ENCODE measurements at places on chromosomes 7 and 10.

GRCh38 chr7:8382004-8382730 is 51.2 kb upstream of the NXPH1 start:
- no peak for DNase-seq

- DNase-seq = no peak
These were observed 1.0 kb upstream of the KIAA1549 start for GRCh38 chr7:138982204-138982623.

DNA sequence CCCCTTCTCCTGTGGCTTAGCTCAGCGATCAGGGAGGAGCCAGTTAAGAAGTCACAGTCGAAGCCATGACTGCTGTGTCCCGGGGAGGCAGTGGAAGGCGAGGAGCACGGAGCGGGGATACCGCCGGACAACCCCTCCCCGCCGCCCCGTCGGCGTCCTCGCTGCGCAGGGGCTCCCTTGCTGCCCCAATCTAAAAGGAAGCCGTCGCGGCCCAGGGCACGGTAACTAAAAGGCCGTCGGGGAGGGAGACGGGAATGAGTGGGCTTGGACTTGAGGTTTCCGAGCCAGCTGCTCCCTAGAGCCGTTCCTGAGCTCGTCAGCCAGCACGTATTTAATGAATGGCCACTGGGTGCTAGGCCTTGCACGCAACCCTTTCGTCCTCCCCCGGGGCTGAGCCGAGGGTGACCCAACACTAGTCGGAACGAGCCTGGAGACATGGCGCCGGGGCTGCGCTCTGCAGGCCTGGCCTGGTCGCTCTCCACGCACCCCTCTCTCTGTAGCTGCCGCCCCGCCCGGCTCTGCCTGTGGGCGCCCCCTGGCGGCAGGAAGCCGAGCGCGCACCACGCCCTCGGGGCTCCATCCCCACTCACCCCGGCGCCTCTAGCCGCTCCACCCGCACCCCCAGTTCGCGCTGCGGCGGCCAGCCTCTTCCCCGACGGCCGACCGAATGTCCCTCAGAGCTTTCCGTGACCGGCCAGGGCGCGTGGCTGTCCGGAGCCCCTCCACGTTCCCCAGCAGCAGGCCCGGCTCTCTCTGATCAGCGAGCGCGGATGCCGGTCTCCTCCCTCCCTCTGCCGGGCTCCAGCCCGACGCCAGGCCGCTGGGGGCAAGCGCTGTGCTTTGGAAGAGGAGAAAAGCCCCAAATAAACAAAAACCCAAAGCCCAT is 29.3 kb upstream of the KCNK18 start:
- DNase-seq = peak; percentile 88

- DNase-seq = no peak
These were observed 28.0 kb downstream of the SEPTIN7 start for GRCh38 chr7:35828817-35829216.

- DNase-seq = no peak
These were observed 311.1 kb upstream of the ADARB2 start for GRCh38 chr10:2048337-2048973.

DNA sequence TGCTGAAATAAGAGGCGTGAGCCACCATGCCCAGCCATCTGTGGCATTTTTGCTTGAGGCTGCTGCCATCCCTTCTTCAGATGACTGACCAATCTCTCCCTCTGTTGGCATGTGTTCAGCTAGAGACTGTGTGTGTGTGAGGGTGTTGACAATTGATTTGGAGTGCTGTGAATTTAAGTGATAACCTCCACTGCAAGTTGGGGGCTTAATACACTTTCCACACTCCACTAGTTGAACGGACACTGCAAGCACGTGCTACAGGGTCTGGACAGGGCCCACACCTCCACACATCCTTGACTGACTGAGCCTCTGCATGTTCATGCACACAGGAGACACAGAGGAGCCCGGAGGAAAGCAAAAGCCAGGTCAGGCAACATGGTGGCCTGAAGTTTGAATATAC is 51.3 kb downstream of the BRAF start:
- DNase-seq = no peak

- no peak for DNase-seq
These were observed 36.8 kb downstream of the CTBP2 start for GRCh38 chr10:125123476-125124114.

DNA sequence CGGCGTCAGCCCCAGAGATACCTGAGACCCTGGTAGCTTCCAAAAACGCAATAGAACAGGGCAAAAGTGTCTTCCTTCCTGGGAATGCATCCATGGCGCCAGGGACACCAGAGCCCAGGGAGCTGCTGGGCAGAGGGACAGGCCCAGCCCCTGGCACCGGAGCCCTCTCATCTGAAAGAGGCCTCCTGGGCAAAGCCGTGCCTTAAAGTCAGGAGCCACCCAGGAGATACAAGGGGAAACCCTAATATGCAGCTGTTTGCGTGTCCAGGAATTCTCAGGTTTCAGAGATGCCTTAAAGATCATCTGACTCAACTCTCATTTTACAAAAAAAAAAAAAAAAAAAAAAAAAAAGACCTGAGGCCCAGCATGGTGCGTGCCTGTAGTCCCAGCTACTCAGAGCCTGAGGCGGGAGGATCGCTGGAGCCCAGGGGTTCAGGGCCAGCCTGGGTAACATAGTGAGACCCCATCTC is 28.0 kb downstream of the NUDT1 start:
- no peak for DNase-seq

DNA sequence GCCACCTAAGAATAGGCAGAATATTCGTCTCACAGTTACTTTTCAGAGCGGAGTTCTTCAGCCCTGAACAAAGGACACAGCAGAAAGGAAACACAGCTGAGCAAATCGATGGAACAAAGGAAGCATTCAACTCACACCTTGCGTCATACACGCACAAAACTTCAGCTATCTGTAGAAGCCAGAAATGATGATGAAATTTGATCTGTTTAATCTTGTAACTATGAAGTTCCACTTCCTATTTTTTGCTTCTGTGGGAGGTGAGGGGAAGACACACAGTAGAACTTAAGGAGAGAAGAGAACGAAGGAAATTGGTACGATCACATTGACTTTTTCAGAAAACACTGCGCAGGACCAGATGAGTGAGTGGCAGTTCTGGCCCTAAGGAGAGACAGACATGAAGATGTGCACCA is 26.2 kb downstream of the FAM171A1 start:
- no peak for DNase-seq

GRCh38 chr7:156527458-156527890 is 113.1 kb upstream of the RNF32 start:
- DNase-seq = no peak

DNA sequence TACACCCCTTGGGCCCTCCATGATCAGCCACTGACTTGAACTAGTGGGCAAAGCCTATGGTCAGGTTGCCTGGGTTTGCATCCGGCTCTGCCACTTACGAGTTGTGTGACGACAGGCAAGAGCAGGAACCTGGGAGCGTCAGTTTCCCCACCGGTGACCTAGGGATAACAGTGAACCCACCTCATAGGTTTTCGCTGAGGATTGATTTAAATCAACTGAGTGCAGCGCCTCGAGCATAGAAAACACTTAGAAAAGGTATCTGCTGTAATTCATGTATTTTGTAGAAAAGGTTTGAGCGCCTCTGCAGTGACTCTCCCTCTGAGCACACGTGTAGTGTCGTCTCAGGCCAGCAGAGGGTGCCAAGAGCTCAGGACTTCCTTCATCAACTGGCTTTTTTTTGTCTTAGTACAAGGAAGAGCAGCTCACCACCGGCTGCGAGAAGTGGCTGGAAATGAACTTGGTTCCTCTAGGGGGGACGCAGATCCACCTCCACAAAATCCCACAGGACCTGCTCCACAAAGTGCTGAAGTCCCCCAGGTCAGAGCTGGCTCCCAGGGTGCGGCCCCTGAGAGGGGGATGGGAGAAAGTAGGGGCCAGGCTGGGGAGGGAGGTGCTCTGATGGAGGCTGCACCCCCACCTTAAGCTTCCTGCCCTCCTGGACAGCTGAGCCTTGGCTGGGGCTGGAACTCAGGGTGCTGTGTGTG is 27.7 kb downstream of the BTBD16 start:
- peak; percentile 79 for DNase-seq

GRCh38 chr7:14745076-14745475 is 157.5 kb downstream of the DGKB start:
- DNase-seq = no peak

DNA sequence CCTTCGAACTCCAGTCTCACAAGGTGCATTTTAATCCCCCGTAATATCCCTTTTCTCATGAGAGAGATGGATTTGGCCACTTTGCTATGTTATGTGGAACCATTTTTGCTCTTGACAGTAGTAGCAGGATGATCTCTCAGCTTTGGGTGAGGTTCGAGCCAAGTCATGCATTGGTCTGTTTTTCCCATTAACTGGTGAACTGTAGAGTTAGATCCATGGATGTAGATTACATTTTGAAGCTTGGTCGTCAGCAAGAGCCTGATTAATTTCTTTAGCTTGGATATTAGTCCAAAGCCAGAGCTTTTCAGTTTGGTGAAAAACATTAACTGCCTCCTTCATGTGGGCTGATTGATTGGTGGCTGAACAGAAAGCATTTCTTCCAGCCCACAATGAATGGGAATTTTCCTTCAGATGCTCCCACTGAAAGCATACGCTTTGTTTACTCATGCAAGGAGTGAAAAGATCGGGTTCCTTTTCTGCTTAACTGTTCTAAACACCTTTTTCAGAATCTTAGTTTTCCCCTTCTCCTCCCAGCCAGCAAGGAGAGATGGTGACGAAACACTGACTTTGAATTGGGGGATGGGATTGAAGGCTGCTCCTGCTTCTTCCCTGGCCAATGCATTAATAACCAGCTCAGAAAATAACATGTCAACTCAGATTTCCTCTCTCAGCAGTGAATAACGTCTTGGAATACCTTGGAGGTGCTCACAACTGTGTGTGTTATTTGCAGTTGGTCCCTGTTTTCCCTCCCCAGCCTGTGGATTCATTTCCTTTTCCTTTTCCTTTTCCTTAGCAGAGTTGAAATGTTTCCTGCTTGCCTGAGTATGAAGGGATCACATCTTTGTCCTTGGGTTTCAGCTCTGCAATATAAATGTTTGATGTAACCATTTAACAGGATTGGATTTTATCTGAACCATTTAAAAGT is 351.8 kb upstream of the FZD8 start:
- no peak for DNase-seq

DNA sequence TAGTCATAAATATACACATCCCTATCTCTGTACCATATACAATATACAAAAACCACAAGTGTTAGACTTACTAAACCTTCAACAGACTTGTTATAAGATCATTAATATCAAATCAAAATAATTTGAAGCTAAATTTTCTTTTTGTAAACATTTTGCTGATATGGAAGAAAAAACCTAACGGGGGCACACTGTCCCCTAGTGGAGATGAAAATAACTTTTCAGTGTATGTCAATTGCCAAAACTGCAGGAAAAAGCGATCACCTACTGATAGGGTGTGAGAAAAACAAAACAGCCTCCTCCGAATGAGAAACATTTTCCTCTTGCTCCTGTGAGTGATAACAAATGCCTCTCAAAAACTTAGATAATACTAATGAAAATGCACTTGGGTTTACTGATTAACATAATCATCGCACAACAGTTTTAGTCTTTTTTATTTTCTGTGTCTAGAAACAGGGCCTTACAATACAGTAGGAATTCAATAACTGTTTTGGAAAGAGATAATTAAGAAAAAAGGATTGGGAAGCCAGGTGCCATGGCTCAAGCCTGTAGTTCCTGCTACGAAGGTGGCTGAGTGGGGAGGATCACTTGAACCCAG is 322.7 kb downstream of the CRPPA start:
- no peak for DNase-seq

DNA sequence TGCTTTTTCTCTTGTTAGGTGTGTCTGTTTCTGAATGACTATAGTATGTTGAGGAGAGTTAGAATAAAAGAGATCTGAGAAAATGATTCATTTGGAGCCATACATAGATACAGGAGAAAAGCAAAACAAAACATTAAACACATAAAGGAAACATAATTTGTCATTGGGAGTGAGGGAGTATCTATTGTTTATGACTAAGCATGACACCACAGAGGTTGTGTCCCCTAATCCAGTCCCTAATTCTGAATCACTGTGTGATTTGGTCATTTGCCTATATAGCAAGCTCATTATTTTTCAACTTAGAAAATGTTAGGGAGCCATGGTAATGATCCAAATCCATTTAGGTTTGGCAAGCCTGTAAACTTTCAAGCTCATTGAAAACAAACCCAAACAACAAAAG is 132.3 kb upstream of the BMPER start:
- no peak for DNase-seq

- DNase-seq = peak; percentile 39
These were observed 124.5 kb downstream of the MYOF start for GRCh38 chr10:93357680-93358079.

DNA sequence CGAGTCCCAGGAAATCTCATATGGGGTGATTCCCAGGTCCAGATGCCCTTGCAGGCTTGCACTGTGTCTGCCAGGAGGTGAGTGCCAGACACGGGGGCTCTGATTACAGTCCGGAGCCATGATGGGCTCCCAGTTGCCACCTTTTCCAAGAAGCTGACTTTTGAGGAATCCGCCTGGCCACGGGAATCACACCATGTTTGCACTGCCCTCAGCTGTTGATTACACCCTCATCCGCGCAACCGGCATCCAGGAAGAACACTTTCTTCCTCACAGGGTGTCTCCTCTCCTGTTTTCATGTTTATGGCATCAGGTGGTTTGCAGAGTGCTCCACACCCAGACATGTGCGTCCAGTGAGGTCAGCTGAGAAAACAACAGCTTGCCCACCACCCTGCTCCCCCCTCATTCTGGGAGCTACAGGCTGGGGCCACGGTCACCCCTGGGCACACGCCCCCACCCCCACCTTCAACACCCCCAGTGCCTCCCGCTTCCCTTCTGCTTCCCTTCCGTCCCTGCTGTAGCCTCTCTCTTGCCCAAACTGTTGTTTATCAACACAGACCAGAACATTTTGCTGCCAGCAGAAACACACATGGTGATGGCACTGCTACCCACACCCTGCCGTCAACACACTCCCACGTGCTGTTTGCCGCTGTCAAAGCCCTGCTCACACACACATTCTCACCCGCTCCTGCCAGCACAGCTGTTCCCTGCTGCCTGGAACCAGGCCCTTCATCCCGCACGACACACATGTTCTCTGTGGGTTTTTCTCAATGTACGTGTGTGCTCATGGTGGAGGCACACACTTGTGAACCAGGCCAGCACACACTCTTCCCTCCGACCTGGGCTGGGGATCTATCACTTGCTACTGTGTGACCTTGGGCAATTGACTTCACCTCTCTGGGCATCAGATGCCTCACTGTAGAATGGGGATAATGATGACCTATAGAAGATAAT is 35.8 kb downstream of the DDIT4 start:
- no peak for DNase-seq

- DNase-seq = peak; percentile 61
These were observed 73.3 kb upstream of the NFE2L3 start for GRCh38 chr7:26078437-26079336.

DNA sequence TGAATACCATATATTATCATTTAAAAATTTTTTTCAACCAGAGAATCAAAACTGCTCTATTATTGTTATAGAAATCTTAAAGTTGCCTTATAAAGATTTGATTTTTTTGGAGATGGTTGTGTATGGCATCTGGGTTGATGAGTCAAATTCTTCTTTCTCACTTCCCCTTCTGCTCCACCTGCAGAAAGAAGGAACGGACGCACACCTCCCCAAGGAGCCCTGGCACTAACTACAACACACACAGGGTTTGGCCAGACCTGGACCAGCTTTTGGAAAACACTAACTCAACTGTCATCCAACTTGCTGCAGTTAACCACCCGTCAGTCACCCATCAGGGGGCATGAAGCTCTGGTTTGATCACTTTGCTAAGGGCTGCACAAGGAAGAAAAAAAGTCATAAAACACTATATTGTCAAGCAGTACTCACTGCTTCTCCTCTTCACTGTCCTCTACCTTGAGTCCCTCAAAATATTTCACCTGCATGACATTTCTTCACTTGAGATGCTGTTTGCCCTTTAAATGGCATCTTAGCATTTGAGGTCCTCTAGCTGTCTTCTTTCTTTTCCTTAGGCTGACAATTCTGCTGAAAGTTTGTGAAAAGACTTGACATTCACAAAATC is 266.7 kb upstream of the PHF14 start:
- DNase-seq = peak; percentile 48

Data from GM20000 (cell line).